HuH-7 (cell line): ENCODE measurements at places on chromosomes 1 and 21.

GRCh38 chr1:42979896-42980800, 21.5 kb upstream of the SLC2A1 start:
- DNase-seq = no peak

GRCh38 chr1:2962541-2962940, 58.7 kb upstream of the ACTRT2 start:
- DNase-seq = no peak

DNA sequence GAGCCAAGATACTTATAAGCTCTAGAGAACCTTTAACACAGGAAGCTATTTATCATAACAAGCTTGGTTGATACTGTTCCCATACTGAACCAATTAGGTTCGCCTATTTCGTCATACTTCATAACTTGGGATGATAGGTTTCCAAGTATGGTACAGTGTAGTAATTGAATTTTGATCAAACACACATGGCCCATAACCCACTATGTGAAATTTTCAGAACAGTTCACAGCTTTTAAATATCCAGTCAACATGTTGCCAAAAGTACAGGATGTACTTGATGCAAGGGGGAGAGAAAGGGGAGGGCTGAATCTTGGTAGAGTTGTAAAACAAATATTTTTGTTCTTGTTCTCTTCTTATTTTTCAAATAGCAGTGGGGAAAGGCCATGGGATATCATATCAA, 86.6 kb downstream of the TM2D1 start:
- no peak for DNase-seq

GRCh38 chr1:162376691-162377090, at the start of gene SPATA46:
Gene SPATA46, minus strand, starts transcription at chr1:162376854. Its CDS starts 64 bp downstream, at chr1:162376790.
- DNase-seq = no peak

- DNase-seq = peak; percentile 87
Measured at GRCh38 chr1:223748773-223749733, 36.7 kb downstream of the CAPN2 start.

DNA sequence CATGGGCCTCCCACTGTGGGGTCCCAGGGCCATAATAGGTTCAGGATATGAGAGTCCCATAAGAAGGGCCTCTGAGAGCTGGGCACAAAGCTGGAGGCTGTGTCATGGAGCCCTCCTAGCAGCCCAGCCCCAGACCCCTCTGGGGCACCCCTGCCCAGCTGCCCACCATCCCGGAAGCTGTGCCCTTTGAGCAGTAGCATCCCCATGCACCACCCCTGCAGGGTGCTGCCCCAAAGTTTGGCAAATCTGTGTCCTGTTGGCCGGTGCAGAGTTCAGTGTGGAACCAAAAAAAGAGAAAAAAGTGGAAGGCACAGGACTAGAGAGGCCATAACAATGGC, 17.6 kb downstream of the TNNT2 start:
- no peak for DNase-seq

DNA sequence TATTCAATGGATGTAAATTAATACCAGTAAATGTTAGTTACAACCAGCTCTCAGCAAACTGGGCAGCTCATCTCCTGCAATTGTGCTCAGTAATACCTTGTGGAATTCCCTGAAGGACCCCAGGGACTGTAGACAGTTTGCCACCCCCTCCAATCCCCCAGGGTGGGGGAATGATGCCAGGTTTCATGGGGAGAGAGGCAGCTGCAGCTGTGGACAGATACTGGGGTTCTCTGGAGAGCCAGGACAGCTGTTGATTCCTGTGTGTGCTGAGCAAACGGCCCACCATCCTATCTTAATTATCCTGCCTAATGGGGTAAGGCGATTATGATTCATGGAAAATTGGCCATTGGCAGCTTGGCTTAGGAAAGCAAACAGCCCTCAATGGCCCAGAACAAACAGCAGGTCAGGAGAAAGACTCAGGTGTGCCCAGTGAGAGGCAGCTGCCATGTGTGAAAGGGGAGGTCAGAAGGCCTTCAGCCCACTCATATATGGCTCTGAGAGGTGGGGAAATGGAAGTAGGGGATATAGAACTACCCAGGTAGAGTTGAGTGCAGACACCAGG, 148.9 kb upstream of the CTTNBP2NL start:
- DNase-seq = no peak

- DNase-seq = peak; percentile 30
Measured at GRCh38 chr1:99589186-99589636, 56.7 kb upstream of the PALMD start.

DNA sequence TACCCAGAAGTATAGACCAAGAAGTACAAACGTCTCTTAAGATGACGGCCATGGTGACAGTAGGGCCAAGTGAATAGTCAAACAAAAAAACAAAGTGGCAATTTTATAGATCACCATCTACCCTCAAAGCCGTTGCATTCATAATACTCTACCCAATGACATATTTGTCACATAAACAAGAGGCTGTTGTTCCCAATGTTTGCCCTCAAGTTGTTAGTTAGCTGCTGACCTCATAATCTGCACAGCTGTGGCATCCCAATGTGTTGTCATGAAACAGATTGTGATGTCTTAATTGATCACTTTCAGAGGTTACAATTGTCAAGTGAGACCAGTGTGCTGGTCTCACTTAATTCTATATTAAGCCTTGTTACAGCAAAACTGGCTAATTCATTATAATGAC, 333.8 kb downstream of the ST6GALNAC3 start:
- no peak for DNase-seq
